ENCODE measurements at places on chromosomes 5 and 9.

DNA sequence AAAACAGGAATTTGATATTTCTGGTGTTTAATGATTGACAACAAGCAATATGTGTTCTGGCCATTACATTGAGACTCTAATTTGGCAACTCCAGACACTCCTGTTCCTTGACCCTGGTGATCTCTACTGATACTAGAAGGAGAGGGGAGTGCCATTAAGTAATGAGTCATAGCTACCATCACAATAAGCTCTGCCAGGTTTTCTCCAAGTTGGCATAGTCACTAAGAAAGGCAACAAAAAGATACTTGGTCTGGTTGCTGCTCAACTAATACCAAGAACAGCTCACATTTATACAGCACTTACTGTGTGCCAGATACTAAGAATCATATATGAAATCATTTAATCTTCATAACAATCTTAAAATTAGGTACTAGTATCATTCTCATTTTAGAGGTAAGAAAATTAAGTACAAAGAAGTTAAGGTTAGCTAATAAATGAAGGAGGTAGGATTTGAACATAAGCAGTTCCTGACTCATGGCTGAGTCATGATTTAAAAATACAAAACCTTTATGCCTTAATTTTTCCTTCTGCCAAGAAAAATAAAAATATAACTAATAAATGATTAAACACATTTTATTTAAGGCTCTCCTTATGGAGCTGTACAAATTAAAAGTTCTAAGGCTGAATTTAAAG lies 19.9 kb upstream of the PRXL2C start:
- DNase-seq = no peak

GRCh38 chr9:90012949-90013348 lies 408.1 kb downstream of the GADD45G start:
- DNase-seq = no peak

DNA sequence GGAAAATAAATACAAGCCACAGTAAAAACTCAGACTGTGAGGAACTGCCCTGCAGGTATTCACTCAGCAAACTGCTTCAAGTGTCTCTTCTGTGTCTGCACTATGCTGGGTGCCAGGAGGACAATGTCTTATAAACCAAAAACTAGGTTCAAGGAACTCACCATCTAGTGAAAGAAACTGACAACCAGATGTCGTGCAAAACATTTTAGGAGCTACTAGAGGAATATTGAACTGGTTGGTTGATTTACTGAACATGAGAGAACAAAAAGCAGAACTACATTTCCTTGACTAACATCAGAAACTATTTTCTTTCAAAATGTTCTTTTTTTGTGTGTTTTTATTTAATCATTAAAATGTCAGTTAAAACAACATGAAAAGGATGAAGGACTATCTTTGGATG lies 35.2 kb downstream of the ZNF366 start:
- DNase-seq = no peak

DNA sequence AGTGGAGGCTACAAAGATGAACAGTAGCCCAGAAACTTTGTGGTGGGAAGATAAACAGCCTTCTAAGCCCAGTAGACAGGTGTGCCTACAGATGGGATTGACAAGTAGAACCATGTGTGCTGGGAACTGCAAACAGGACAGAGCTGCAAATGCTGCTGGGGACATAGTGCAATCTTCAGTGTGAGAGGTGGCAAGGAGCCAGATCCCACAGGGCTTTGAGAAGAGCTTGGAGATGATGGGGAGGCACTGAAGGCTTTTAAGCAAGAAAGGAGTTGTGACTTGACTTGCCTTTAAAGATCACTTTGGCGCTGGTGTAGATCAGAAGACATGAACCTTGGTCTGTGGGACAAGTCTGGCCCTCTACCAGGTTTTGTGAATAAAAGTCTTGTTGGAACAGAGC lies 675.2 kb downstream of the ACTL7B start:
- DNase-seq = no peak

DNA sequence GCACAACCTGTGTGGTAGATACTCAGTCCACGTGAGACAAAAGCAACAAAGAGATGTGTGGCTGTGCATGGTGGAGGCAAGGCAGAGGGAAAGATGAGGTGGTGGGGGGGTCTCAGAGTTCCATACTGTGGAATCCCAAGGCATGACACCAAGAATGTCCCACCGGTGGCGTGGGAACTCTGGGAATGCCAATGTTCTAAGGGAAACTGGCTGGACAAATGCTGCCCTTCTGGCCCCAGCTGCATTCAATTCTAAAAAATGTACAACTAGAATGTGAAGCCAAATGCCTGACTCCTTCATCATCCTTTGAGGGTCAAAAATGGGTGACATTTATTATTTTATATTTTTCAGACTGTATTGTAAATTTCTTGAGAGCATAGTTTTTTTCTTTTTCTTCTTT lies 58.2 kb upstream of the EQTN start:
- no peak for DNase-seq

DNA sequence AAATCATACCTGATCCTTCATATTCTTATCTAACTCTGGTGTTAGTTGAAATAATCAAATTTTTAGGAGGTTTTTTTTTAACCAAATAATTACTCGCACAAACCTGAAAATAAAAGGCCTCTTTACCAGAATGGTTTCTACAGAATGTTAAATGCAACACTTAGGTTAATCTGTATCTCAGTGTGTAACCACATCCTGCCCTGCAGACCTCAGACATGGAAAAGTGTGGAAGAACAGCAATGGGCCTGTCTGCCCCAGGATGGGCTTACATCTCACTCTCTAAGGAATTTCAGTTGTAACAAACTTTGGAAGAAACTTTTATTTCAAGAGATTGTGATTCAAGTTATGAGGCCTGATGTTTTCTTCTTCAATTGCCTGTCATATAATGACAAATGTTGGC lies 32.5 kb upstream of the MIER3 start:
- DNase-seq = no peak

DNA sequence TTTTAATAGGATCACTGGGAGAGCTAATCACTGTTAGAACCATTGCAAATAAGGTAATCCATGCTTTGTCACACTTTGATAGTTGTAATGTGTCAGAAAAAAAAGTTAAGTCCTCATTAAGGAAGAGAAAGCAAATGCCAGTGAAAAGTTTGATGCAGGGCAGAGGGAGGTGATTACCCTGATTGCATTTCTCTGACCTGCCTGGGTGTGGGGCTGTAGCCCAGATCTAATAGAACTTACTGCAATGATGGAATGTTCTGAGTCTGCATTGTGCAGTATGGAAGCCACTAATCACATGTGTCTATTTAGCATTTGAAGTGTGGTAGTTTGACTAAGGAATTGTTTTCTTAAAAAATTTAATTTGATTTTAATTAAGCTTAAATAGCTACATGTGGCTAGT lies 202.7 kb downstream of the ATP10B start:
- no peak for DNase-seq

DNA sequence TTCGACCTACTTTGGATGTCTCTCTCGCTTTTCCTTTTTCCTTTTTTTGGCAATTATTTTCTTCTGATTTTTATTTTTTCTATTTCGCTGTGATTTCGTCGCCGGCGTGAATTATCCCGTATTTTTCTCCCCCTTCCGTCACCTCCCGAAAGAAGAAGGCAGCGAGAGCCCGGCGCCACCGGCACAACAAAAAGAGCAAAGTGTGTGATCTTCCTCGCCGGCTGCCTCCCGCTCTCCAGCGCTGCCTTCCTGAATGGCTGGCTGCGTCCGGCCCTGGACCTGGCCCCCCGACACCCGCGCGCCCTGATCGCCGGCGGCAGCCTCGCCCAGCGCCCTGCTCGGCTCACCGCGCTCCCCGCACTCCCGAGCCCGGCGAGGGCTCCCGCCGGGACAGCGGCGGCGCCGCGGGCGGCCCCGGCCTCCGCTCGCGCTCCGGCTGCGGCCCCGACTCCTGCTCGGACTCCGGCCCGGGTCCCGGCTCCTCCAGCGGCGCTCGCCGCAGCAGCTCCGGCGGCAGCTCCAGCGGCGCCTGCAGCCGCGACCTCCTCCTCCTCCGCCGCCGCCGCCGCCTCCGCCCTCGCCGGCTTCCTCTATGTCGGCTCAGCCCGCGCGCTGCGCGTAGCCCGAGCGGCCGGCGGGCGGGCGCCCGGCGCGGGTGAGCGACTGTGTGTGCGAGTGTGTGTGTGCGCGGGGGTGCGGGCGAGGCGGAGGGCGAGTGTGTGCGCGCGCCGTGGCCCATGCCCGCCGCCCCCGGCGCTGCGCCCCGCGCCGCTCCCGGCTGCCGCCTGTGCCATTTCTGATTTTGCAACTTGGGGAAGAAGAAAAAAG lies 960 bp downstream of the NR2F1 start:
- no peak for DNase-seq

GRCh38 chr5:171673840-171674239 lies 111.8 kb upstream of the SMIM23 start:
- DNase-seq = no peak

GRCh38 chr5:35240892-35241291 lies 10.6 kb upstream of the PRLR start:
- DNase-seq = no peak

DNA sequence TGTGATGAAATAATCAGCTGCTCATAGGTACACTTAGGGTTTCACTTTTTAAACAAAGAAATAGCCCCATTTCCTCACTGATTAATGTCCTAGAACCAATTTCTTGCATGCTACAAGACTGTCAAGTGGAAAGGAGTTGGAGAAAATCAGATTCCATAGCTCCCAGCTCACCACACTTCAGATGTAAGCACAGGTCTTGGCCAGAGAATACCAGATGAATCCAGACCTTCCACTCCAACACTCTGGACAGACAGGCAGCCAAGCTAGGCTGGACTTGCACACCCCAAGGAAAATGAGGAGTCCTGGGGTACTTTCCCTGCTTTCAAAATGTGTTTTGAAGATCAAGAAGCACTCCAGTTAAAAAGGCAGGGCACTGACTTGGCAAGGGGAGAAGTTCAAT lies 68.5 kb downstream of the KLHL3 start:
- no peak for DNase-seq

GRCh38 chr9:12461763-12462460 lies 231.3 kb upstream of the TYRP1 start:
- DNase-seq = no peak

DNA sequence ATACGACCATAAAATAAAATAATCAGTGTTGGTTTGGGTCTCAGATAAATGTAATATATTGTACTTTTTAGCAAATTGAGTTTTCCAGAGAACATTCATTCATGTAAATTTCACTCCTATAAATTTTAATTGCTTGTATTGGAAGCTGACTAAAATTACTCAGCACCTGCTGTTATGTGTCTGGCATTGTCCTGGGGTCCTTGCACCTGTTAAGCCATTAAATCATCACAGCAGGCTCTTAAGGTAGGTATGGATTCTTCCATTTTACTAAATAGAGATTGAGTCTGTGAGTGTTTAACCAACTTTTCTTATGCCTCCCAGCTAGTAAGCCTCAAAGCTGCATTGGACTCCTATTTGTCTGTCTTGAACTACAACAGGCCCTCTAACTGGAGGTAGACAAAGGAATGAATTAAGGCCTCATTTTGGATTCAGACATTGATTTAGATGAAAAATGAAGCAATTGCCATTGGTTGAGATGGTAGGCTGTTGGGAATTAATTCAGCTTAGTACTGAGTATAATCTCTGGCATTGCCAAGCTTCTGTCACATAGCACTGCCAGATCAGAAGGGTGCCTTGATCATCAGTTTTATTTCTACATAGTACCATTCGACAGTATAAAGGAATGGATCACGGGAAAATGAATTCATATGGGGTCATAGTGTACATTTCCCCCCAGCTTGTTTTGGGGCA lies 78.9 kb downstream of the PARP8 start:
- DNase-seq = no peak

- no peak for DNase-seq
These were observed 1.6 kb upstream of the GALT start for GRCh38 chr9:34644766-34645314.

GRCh38 chr5:13648822-13649221 lies 295.7 kb downstream of the DNAH5 start:
- no peak for DNase-seq

DNA sequence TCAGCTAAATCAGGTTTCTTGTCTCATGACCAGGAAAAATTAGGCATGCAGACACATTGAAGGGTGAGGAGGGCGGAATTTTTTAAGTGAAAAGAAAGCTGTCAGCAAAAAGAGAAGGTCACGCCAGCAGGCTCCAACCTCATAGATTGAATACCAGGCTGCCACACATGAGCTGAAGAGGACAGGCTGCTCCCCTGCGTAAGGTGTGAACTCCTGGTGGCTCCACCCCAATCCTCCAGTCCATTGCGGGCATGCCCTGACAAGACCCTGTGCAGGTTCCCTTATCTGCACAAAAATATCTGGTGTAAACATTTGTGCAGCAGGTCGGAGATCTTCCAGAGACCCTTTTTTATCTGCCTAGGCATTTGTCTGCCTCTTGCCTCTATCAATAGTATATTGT lies 22.9 kb upstream of the TEX10 start:
- DNase-seq = no peak

DNA sequence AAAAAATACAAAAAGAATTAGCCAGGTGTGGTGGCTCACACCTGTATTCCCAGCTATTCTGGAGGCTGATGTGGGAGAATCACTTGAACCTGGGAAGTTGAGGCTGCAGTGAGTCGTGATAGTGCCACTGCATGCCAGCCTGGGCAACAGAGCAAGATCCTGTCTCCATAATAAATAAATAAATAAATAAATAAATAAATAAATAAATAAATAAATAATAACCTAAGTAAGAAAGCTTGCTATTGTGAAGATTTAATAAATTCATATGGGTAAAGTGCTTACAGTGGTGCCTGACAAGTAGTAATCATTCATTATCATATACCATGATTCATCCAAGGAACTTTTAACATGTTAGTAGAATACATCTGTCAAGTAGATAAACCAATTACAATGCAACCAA lies 13.4 kb downstream of the SVEP1 start:
- no peak for DNase-seq

- DNase-seq = no peak
These were observed 24.9 kb downstream of the MAN2A1 start for GRCh38 chr5:109714592-109714991.

DNA sequence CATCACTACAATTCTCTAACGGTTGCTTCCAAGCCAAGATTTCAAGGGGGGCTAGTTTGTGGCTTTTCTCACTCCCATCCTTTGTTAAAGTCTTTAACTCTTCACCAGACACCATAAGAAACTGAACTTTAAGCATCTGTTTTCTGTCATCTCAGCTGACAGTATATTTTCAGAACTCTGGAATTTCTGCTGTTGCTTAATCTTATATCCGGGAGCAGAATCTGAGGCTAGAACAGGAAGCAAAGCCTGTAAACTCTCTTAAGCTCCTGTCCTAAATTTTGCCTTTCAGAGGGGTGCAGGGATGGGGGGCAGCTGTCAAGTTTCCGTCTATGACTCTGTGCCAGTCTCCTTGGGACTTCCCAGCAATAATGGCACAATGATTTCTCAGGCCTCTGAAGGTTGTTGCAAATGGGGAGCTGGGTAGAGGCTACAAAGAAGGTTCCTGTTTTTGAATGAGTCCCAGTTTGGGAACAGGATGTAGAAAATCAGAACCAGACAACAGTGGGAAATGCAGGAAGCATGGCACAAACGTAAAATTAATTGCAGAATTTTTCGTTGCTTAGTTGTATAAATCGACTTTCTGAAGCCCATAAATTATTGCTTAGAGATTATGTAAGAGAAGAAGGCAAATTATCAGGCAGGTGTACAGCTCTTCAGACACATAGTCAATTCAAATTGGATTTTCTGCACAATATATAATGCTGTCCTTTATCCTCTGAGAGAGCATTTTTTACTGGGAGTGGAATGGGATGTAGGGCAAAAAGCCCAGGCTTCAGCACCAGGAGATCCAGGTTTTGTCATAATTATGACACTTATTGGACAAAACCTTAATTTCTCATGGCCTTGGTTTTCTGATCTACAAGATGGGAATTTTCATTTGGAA lies 430.9 kb downstream of the DMAC1 start:
- no peak for DNase-seq

- DNase-seq = no peak
These were observed 138.2 kb upstream of the RFX3 start for GRCh38 chr9:3664044-3664443.
